A172 (cell line): ENCODE measurements at places on chromosomes 2 and 18. TPM values are rescaled to one million over a fixed set of nuclear protein-coding genes. Genes with fewer than 3 reads are reported as not detected.

FZD7 gene
- total RNA-seq, result 8.6 and 10.8 TPM in 2 replicates

GKN1 gene
- not detected in 2 replicates for total RNA-seq

DNA sequence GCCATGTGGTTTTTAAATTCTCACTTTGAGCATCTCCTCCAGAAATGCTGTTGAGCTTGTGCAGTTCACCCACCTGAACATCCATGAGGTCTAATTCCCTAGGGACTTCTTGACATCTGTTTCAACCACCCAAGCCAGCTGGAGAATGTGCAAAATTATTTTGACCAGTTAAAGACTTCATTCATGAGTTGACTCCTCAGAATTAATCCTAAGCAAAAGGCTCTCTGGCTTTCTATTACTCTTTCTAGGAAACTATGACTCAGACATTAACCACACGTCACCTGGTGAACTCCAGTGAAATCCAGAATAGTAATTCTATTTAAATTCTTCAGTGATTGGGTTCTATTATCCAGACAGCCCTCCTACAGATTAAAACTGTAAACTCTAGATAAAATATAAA, 247.5 kb downstream of the NBAS start:
- DNase-seq, result peak; percentile 64

DNA sequence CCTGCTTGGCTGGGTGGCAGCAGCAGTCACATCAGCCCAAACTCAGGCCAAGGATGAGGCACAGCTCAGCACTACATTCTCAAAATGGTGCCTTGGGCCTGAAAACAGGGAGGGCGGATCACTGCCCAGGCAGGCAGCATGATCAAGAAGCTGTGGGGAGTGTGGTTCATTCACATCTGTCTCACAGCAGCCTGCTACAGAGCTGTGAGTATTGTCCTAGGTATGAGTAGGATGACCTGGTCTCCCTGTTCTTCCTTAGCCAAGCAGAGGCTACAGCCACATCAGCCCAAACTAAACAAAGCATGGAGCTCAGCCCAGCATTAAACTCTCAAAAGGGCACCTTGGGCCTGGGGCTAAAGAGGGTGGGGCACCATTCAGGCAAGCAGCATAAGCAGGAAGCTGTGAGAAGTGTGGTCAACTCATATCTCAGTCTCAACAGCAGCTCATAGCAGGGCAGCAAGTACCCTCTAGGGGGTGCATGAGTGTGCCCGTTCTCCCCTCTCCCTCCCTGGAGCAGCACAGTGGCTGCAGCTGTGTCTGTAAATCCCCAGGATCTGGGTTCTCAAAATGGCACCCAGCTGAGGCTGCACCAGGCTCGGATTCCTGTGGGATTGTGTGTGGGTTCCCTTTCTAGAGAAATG, 139.6 kb downstream of the TRABD2A start:
- DNase-seq, result peak; percentile 18

DNA sequence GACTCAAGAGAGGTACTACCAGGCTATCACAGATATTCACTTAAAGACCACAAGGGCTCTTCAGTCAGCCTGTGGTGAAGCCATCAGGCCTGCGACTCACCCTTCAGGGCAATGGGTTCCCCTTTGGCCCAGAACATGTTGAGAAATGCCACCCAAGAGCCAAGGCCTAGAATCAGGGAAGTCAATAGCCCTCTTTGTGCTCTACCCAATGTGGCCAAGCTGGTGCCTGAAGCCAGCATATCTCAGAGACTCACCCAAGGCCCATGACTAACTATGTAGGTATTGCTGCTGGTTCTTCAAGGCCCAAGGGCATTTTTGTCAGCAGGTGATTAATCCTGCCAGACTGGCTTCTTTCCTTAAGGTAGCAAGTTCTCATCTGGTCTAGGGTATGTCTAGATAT, 338.9 kb upstream of the SETBP1 start:
- DNase-seq, result no peak

GRCh38 chr2:205358351-205358815, 323.9 kb upstream of the NRP2 start:
- peak; percentile 11 for DNase-seq

DNA sequence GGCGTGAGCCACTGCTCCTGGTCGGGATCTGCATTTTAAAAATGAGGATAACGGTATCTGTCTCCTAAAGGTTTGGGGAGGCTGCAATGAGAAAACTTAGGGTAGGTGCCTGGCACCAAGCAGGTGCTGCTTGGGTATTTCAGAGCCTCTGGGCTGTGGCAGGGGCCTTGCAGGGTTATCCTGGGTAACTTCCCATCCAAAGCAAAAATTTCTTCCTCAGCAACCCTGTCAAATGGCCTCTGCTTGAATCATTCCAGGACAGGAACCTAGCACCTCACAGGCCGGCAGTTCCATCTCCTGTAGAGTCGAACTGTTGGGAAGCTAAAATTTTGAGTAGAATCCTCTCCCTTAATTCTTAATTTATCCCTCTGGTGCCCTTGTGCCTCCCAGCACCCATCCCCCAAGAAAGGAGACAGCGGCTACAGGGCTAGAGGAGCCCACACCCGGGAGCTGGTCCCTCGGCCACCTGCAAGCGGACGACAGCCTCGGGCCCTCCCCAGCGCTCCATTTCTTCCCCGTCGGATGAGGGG, 868 bp downstream of the CGREF1 start:
- no peak for DNase-seq

- DNase-seq, result no peak
Measured at GRCh38 chr2:179031731-179032408, 18.1 kb downstream of the CCDC141 start.
